NCI-H187 (cell line): ENCODE measurements at places on chromosomes 12 and 14.

GRCh38 chr14:28083389-28083788 is 683.2 kb upstream of the FOXG1 start:
- no peak for DNase-seq

GRCh38 chr12:40107803-40108620 is 2.1 kb upstream of the SLC2A13 start:
- DNase-seq = no peak

DNA sequence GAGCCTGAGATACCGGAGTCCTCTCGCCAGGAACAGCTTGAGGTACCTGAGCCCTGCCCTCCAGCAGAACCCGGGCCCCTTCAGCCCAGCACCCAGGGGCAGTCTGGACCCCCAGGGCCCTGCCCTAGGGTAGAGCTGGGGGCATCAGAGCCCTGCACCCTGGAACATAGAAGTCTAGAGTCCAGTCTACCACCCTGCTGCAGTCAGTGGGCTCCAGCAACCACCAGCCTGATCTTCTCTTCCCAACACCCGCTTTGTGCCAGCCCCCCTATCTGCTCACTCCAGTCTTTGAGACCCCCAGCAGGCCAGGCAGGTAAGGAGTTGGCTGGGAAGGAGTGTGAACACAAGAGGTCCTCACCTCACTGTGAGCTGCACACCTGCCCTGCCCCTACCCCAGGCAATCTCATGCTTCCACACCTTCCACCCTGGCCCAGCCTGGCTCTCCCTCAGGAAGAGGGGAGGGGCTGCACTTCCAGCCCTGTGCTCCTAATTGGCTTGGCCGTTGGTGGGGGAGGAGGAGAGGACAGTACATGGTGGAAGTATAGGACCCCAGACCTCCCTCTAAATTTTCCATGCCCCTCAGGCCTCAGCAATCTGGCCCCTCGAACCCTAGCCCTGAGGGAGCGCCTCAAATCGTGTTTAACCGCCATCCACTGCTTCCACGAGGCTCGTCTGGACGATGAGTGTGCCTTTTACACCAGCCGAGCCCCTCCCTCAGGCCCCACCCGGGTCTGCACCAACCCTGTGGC is 6.2 kb downstream of the C1QL4 start:
- DNase-seq = no peak

DNA sequence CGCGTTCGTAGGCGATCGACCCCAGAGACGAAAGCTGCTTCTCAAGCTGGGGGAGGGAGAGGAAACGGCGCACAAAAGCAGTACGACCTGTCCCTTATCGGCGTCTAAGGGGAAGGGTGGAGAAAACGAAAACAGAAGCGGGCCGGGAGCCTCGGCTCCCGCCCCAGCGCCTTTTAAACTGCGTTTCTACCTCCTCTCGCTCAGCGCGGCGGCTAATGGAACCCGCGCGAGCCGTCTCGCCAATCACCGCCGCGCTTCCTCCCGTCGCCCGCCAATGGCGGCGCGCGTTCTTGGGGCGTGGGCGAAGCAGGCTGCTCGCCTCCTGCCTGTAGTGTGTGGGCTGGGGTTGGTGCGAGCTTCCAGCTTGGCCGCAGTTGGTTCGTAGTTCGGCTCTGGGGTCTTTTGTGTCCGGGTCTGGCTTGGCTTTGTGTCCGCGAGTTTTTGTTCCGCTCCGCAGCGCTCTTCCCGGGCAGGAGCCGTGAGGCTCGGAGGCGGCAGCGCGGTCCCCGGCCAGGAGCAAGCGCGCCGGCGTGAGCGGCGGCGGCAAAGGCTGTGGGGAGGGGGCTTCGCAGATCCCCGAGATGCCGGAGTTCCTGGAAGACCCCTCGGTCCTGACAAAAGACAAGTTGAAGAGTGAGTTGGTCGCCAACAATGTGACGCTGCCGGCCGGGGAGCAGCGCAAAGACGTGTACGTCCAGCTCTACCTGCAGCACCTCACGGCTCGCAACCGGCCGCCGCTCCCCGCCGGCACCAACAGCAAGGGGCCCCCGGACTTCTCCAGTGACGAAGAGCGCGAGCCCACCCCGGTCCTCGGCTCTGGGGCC is at the start of gene TMPO:
Gene TMPO, plus strand, starts transcription at position 304 of the 824 bp plus-strand sequence. Its CDS starts 278 bp downstream, at position 582.
- peak; percentile 96 for DNase-seq

- no peak for DNase-seq
Observed at GRCh38 chr12:109144224-109144623, 27.8 kb downstream of the ACACB start.

GRCh38 chr12:41190338-41190737 is 2.2 kb downstream of the PDZRN4 start:
- DNase-seq = no peak

DNA sequence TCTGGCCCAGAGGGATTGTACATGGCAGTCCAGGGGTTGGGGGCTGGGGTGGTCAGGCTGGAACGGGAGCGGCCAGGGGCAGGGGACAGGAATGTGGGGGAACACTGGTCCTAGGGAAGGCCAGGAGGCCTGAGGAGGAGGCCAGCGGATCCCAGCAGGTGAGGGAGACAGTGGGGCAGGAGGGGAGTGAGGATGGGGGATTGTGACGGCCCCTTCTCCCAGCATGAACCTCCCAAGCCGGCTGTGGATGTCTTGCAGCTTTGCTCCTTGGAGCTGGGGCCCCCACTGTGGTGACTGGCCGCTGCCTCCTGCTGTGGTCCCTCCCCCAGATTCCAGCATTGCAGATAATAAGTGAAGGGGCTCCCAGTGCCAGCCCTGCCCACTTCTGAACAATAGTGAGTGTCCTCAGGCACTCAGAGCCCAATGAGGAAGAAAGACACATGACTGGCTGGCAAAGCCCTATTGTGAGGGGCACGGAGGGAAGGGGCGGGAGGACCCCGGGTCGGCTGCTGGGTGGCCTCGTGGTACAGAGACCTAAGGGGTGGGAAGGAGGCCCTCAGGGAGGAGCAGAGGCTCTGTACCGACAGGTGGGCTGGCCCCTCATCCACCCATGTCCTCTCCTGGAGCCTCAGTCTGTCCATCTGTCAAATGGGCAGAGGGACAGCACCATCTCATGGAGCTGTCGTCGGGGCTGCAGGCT is 215.0 kb downstream of the KIF26A start:
- no peak for DNase-seq

DNA sequence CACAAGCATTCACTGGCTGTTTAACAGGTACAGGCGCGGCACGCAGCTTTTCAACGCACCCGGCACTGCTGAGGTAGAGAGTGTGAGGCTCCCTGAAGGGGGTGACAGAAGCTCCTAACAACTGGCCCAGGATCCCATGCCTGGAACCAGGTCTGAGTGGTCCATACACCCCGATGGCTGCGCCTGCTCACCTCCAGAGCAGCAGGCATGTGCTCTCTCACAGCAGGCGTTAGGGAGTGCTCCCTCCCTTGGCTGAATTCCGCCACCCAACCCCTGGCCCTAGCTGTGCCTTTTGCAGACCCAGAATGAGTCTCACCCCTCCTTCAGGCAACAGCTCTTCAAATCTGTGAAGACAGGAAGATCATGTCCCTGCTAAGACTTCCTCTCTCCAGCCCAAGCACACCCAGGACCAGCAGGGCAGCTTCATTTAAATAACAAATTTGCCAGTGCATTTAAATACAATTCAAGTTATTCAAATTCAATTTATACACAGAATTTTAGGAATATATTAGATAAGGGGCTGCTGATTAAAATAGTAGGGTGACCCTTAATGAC is 86.0 kb downstream of the SETD3 start:
- no peak for DNase-seq

DNA sequence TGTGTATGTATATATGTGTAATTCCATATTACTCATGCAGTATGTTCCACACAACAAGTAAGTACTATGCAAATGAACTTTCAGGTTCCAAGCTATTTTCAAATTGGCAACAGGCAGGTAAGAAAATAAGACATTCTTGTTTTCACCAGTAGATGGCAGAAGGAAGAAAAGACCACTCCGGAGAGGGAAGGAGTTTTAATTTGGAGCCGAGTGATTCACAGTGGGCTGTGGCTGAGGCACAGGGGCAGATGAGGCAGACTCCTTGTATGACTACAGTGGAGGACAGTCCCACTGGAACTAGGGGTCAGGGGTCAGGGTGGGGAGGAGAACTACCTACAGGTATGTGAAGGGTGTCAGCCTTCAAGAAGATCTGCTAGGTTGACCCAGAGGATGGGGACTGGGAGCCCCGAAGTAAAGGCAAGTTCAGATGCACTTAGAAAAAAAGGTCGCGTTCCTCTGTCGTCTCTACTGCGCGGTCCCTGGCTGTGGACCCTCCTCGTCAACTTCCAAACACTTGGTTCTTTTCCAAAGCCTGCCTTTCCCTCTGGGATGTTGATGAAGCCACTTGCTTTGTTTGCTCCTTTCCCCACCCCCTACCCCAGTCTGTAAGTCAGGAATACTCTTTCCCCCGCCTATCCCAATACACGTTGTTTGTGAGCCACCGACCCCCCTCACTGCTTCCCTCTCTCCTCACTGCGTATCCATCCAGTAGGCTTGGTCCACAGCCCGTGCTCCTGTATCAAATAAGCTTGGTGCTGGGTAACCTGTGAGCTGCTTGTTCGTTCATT is 24.1 kb downstream of the DDX47 start:
- no peak for DNase-seq

- no peak for DNase-seq
Observed at GRCh38 chr12:118325081-118325480, 47.6 kb downstream of the TAOK3 start.

DNA sequence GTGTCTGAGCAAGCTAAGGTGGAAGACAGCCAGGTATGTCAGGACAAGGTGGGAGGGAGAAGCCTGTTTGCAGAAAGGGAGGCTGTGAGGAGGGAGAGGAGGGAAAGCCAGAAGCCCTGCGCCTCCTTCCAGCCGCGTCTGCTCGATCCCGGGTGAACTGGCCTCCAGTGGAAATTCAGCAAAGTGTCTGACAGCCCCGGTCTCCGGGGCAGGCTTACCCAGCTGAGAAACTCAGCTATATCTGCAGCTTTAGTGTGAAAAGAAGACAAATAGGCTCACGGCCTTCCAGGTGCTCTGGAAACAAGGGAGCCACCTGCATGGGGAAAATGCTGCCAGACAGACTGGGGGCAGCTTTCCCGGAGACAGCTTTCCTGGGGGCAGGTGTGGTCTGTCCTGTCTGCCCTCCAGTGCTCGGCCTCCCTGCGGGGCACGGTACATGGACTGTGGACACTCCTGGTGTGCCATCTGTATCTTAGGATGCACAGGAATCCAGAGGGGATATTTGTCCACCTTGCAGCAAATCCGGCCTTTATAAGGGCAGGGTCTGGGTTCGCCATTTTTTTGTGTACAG is 6.3 kb downstream of the RFLNA start:
- no peak for DNase-seq

- DNase-seq = no peak
Observed at GRCh38 chr14:102140027-102140749, 491 bp downstream of the WDR20 start.

- no peak for DNase-seq
Observed at GRCh38 chr14:89165189-89166181, 251.5 kb downstream of the FOXN3 start.

DNA sequence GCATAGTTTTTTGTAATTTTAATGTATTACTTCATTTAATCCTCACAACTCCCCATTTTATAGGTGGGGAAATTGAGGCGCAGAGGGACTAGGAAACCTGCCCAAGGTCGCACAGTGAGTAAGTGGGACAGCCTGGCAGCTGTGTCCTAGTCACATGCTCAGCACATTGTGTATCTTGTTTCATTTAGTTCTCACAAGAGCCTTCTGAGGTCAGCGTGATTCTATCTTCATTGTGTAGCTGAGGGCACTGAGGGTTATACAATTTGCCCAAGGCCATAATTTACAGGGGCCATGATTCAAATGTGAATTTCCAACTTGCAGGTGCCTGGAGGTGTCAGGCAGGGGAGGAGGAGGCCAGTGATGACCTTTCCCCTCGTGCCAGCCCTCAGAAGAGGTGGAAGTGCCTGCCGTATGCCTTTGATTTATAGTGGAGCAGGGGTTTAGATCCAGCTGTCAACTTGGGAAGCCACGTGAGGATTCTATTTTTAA is 30.3 kb upstream of the SMOC1 start:
- no peak for DNase-seq

DNA sequence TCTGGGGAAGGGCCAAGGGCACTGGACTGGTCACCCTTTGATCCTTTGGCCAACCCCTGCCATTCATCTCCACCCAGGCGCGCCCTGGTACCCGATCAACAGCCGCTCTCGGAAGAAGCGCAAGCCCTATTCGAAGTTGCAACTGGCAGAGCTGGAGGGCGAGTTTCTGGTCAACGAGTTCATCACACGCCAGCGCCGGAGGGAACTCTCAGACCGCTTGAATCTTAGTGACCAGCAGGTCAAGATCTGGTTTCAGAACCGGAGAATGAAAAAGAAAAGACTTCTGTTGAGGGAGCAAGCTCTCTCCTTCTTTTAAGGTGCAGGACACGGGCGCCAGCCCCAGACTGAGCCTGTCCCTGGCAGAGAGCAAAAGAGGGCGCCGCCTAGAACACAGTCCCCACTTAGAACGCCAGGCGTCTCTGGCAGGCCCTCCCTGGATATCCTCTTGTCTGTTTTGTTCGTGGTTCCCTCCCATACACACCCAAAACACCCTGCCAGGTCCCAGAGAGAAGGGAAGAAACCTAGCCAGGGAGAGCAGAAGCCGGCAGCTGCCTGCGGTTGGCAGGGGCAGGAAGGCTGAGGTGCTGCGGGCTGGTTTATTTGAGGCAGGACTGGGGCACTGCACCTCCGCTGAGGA is 1.7 kb downstream of the HOXC12 start:
- no peak for DNase-seq

GRCh38 chr14:69986336-69986735 is 107.1 kb downstream of the SMOC1 start:
- no peak for DNase-seq

DNA sequence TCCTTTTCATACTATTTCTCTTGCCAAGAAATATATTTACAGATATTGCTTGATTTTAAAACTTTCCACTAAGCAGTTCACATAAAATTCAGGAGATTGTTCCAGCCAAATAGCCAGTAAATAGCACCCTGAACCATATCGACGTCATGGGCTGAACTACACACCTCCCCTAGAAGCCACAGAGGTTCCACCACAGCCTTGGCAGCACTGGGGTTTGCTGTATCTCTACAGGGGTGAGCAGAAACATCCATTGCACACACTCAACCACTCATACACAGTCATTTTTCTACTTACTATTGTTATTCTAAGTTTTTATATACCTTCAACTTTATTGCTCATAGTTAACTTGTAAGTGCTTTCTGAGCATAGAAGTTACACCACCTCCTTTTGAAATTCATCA is 8.1 kb upstream of the EIF2S3B start:
- no peak for DNase-seq

GRCh38 chr12:6891646-6892001 is 13.0 kb upstream of the LRRC23 start:
- DNase-seq = no peak

- DNase-seq = no peak
Observed at GRCh38 chr14:73725116-73726024, 11.2 kb upstream of the PNMA1 start.

GRCh38 chr12:52204095-52204930 is 12.5 kb upstream of the KRT80 start:
- no peak for DNase-seq

- DNase-seq = no peak
Observed at GRCh38 chr12:13436696-13437391, 240.3 kb downstream of the EMP1 start.
